ENCODE measurements at places on chromosomes 7 and 10. TPM values are rescaled to one million over a fixed set of nuclear protein-coding genes. Genes with fewer than 3 reads are reported as not detected.

- no peak for DNase-seq
Measured at GRCh38 chr10:70293169-70293843, 9.5 kb upstream of the NPFFR1 start.

- no peak for DNase-seq
Measured at GRCh38 chr10:110834629-110835301, 37.0 kb upstream of the PDCD4 start.

DNA sequence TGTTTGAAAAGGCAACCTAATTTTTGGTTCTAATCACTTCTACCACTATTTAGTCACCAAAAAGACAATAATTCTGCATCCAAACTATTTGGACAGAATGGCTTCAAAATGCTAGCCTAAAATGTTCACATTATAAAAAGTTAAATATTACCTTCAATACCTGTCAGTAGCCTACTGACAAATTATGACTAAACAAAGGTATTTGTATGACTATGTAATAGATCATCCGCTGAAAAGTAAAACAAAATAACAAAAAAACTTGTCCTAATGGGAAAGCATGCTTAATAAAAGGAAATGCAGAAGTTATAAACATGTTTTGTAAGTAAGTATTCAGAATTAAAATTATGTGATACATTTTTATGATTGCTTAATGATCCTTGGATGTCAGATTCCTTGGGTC is 36.6 kb downstream of the CD36 start:
- DNase-seq, result no peak

GRCh38 chr7:1314908-1315450 is 82.3 kb downstream of the UNCX start:
- DNase-seq, result no peak

DNA sequence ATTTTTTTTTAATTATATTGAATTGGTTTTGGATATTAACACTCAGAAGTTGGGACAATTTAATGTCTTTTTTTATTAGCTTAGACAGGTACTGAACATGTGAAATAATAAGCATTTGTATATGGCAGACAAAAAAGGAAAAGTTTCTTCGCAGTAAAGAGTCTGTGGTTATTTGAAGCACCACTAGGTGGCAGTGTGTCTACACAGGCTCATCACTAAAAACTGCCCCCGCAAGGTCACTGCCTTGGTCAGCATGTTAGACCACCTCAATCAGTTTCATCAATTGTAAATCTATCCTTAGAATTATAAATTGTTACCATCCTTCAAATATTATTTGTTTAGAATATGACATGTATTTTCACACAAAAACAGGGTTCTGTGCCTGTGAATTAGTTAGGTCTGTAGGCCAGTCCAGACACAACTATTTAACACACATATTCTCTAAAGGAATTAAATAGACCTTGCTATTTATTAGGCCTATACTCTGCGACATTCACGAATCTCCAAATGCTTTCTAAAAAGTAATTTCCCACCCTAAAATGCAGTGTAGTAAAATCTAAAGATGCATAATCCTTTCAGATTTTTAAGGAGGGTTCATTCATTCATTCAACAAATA is 17.0 kb downstream of the PNLIPRP3 start:
- DNase-seq, result no peak

The TMEM236 gene
- total RNA-seq, result 2.3 TPM

The OPALIN gene
- total RNA-seq, result not detected

All from adrenal gland (tissue), 19 donors.